ENCODE measurements at places on chromosomes 1 and 21.

DNA sequence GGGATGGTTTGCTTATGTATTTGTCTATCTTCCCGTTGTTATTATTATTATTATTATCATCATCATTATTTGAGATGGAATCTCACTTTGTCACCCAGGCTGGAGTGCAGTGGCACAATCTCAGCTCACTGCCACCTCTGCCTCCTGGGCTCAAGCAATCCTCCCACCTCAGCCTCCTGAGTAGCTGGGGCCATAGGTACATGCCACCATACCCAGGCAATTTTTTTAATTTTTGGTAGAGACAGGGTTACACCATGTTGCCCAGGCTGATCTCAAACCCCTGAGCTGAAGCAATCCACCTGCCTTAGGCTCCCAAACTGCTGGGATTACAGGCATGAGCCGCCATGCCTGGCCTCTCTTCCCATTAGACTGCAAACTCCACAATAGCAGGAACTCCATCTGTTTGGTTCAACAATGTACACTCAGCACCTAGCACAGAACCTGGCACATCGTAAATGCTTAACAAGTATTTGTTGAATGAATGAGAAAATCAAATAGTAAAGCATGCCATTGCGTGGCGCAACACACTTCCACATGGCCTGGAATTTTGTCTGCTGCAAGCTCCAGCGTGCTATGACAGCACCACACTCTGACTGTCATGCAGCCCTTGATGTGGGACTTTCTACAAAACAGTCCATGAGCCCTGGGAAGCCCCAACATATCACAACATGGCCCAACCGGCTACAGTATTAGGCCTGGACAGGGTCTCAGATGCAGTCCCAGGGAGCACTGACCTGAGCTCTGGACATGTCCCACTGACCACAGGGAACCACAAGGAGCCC lies 3.8 kb upstream of the TINAGL1 start:
- no peak for DNase-seq

DNA sequence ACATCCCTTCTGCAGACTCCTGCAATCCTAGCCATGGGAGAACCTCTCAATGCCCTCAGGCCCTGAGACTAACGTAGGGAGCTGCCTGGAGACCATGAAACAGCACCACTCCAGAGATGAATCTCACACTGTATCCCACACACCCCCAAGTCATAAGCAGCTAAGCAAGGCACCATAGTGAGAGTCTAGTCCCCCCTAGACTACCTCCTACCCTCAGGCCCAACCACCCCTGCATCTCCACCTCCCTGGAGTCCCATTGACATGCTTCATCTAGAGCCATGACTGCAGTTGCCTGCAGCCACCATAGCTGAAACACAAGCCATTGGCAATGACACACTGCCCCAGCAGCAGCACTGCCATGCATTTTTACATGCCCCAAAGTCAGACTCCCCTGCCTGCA lies 17.4 kb downstream of the SPRR2G start:
- no peak for DNase-seq

DNA sequence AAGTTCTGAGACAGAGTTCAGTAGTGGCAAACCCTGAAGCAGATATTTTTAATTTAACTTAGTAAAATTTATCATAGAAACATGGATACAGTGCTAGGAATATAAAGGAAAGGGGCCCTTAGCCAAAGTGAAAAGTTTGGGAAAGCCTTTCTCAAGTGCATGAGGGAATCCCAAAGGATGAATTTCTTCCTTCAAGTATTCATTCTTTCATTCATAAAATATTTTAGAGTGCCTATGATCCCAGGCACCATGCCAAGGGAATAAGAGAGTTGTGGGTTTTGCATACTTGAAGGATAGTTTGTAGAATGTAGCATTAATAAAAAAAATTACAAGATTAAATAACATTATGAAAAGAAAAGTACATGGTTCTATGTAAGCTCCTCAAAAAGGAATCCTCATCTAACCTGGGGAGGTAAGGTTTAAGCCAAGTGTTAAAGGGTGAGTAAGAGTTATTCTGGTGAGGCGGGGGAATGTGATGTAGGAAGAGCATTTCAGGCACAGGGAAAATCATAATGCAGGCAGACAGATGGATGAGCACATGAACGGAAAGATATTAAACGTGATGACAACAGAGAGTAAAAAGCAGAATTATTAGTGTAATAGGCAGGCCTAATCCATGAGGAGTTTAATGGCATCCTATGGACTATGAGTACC lies 40.4 kb upstream of the NTNG1 start:
- no peak for DNase-seq

DNA sequence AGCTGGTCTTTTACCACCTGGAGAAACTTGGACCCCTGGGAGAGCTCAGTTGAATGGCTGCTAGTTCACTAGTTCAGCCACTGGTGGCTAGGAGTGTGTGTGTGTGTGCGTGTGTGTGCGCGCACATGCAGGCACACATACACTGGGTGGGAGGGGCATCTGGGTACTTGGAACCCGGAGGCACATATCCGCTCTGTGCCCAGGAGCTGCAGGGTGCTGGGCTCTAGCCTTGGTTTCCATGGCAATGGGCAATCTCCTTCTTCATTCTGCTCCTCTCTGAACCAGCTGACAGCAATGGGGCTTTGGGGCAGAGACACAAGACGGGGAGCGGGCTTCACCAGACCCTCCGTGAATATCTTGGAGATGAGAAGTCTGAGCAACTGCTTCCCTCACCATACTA lies 87.1 kb upstream of the DISP3 start:
- DNase-seq = no peak

DNA sequence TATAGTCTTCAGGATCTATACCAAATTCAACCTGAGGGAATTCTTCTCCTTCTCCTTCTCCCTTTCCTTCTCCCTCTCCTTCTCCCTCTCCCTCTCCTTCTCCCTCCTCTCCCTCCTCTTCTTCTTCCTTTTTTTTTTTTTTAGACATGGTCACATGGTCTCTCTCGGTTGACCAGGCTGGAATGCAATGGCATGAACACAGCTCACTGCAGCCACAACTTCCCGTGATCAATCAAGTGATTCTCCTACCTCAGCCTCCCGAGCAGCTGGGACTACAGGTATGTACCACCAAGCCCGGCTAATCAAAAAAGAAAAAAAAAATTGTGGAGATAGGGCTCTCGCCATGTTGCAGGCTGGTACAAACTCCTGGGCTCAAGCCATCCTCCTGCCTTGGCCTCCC lies 51.5 kb downstream of the DNAI4 start:
- DNase-seq = no peak

- DNase-seq = no peak
Observed at GRCh38 chr1:231295938-231296337, 41.7 kb downstream of the EXOC8 start.

DNA sequence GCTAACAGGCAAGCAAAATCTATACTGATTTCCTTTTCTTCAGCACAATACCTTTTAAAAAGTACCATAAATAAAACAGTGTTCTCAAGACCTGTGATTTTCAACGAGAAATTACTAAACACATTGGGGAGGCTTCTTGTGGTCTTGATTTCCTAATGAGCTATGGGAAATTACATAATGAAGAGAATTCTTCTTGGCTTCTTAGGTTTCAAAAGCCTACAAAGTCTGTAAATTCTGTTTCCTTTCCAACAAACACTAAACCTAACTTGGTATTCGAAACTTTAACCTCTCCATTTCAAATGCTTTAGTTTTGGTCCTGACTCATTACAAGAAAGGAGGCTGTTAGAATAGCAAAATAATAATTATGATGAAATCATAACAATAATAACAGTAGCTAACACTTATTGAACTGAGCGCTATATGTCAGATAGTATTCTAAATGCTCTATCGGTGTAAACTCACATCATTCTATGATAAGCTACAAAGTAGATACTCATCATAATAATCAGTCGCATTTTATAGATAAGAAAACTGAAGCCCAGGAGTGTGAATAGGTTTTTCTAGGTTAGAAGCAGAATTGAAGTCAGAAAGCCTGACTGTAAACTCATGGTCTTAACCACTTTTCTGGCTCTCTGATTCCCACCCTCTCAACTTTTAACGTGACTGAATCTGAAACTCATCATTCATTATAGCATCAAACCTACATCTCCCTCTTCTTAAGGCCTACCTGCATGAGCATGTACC lies 486.7 kb downstream of the SMYD3 start:
- DNase-seq = no peak

DNA sequence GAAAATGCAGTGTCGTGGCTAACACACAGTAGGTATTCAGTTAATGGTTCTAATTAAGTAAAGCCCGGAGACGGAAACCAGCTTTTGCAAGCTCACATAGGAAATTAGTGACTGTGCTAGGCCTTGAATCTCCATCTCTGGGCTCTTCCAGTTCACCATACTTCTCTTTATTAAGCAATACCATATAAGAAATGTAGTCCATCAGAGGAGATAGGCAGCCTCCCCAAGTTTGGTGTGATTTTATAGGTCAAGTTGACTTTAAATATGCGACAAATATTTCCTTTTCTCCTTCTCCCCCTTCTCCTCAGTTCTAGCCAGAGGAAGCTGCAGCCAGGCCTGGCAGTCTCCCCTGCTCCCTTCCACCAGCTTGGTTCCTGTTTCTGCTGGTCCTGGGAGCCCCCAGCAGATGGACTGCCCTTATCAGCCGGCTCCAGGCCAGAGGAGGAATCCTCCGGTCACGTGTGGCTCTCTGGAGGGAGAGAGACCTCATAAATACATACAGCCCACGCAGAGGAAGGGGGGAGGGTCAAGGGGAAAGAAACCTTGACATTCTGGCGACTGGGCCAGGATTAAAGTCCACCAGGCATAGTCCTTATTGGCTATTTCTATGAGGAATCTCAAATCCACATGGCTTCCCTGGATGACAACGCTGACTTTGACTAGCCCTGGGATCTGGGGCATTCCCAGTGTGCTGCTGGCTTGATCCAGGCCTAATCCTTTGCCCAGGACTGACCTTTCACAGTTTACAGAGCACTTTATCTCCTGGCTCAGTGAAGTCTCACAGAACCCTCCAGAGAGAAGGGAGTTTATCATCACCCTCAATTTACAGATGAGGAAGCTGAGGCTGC lies 115.1 kb upstream of the JUN start:
- DNase-seq = no peak

DNA sequence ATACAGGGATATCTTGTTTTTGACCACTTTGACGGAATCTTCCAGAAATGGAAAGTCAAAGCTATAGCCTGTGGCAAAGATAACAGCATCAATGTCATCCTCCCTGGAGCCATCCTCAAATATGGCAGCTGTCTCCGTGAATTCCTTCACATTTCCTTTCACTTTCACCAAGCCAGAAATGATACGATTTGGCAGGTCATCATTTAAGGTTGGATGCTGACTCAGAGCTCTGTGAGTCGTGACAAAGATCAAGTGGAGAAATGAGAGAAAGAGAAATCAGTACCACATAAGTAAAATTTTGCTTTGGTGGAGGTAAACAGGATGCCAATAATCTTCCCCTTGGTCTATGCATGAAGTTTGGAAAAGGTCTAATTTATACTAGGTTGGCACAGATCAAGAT lies 23.9 kb downstream of the FMO5 start:
- DNase-seq = no peak
